Stimulated activated CD4-positive, alpha-beta T cell treated with anti-CD3 and anti-CD28 coated beads, Interleukin-1b, Interleukin-23, amount 100 ng/mL, for 4 hours (primary cell): ENCODE measurements at places on chromosomes 11 and 22.

DNA sequence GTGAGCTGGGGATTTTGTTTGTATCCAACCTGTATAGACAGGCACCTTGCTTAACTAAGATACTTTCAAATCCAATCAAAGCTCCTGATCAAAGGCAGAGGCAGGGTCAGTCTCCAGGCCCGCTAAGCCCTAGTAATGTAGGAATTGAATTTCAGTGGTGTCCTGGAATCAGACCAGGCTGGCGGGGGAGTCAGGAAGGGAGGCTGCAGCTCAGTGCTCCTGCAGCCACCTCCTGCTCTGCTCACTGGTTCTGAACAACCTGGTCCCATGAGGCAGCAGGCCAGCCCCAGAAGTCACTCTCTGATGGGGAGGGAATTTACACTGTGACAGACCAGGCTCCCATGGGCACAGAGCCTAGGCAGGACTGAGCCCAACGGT, 38.5 kb upstream of the GALNT18 start:
- DNase-seq: no peak

DNA sequence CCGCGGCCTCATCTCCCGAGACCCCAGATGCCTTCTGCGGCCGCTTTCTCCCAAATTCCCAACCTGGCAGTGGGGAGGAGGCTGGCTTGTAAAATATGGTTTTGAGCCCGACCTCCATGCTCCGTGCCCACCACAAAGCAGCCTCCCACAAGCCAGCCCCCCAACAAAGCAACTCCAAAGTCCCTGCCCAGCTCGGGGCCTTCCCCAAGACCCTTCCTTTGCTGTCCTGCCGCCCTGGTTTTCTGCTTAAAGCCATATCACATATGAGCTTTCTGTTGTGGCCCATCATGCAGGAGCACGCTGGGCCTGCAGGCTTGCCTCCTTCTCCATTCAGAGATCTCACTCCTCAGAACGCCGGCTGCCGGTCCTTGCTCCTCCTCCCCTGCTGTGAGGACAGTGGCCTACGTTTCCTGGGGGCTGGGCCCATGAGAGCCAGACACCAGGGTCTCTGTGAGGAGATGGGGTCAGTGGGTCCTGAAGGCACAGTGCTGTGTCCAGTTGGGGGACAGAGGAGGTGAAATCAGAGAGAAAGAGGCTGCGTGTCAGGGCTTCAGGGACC, 680.0 kb downstream of the BRD1 start:
- no peak for DNase-seq

GRCh38 chr11:129375751-129376657, at the start of gene BARX2:
Gene BARX2, plus strand, starts transcription at chr11:129375848. Its CDS starts 188 bp downstream, at chr11:129376036.
- no peak for DNase-seq

DNA sequence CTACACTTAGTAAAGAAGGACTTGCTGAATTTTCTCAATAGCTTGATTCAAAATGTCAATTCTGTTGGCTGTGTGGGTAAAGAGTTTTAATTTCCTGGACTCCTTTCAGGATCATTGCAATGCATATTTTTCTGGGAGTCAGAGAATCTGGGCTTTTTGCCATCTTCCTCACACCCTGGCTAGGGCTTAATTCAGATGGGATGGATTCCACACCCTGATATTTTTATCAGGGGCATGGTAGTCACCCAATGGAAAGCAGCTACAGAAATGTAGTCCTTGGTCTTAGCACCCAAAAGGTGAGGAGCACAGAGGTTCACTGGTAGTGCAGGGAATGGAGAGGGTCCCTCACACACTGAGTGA, 79.3 kb downstream of the SGSM3 start:
- no peak for DNase-seq

DNA sequence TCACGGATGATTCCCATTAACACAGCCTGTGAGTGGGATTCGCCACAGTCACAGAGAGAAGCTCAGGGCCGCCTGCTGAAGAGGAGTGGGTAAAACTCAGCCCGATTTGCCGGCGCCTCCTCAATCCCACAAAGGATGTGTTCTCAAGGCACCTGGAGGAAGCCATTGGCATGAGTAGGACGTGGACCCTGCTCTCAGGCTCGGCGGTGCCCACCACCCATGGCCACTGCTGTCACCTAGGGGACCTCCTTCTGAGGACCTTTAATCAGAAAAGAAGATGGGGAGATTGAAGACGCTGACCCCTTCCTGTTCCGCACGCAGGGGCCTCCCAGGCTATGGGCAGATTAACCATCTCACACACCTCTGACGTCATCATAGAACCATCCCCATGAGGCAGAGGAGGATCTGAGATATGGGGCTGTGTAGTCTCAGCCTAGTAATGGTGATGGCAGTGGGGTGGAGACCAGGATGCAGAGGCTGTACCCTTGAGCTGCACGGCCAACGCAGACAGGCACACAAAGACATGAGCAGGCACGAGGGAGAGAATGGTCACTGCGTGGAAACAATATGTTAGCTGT, 571.8 kb downstream of the BRD1 start:
- no peak for DNase-seq

- no peak for DNase-seq
These were observed 8.9 kb upstream of the UCP2 start for GRCh38 chr11:73991471-73992006.

DNA sequence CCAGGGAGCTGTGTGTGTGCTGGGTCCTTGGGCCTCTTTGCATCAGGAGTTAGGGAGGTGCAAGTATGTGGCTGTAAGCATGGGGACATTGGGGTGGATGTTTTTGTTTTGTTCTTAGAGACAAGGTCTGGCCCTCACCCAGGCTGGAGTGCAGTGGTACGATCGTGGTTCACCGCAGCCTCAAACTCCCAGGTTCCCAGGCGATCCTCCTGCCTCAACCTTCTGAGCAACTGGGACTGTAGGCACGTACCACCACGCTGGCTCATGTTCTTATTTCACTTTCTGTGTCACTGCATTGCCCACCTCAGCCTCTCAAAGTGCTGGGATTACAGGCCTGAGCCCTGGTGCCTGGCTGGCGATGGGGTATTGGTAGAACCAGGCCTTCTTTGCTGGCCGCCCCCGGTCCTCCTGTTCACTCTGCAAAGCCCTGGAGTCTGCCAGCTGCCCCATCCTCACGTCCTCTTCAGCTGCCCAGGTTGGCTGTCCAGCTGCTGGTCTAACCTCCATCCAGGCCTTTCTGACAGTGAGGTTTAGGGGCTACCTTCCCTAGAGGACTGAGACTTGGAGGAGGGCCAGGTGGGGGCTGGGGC, 851 bp upstream of the GRAMD4 start:
- no peak for DNase-seq

DNA sequence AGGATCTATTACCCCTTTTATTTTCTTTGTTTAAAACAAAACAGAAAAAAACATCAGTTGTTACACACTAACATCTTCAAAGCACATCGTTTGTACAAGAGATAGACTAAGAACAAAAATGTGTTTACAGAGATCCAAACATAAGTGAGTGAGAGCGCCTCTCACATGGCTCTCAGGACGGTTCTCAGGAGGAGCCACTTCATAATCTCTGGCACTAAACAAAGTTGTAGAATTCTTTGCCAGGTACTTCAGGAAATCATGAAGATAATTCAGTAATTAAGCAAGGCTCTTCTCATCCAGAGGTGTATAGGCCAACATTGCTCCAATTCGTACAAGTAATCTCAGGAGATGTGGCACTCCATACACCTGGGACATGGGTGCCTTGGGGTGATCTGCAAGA, 29.8 kb downstream of the PDE3B start:
- DNase-seq: no peak

- no peak for DNase-seq
These were observed 25.8 kb downstream of the ARVCF start for GRCh38 chr22:19990609-19991394.

DNA sequence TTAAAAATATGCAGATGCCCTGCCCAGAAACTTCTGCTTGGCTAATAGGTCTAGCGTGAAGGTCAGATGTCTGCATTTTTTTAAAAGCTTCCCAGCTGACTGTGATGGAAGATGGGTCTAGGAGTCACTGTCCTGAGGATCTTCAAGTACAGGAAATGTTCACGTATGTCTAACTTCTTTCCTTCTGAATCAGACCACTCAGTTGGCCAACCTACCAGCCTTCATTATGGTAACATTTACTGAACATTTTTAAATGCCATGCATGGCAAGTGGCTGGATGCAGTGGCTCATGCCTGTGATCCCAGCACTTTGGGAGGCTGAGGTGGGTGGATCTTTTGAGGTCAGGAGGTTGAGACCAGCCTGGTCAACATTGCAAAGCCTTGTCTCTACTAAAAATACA, 1.1 kb upstream of the PRG2 start:
- DNase-seq: no peak

DNA sequence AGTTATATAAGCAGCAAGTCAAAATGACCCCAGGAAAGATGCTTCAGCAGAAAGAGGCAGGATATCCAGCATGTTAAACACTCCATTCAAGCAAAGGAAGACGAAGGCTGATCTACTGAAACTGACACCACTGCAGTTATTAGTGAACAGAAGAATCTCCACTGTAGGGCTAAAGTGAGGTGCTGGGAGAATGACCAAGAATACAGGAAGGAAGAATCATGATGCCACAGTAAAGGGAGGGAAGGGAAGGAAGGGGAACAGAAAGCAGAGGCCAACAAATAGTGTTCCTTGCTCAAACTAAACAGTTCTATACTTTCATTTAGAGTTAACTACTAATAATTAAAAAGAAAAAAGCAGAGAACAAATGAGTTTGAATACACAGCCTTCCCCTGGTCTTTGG, 92.5 kb downstream of the SIK3 start:
- DNase-seq: no peak

DNA sequence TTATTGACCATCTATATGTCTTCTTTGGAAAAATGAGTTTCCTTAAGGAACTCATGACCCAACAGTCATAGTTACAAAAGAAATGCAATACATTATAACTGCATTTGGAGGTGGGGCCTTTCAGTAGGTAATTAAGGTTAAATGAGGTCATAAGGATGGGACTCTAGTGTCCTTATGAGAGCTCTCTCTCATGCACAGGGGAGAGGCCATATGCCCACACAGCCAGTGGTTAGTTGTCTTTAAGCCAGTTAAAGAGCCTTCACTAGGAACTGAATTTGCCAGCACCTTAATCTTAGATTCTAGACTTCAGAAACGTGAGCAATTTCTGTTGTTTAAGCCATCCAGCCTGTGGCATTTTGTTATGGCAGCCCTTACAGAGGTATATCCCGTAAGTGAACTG, 27.3 kb downstream of the INTS4 start:
- no peak for DNase-seq

DNA sequence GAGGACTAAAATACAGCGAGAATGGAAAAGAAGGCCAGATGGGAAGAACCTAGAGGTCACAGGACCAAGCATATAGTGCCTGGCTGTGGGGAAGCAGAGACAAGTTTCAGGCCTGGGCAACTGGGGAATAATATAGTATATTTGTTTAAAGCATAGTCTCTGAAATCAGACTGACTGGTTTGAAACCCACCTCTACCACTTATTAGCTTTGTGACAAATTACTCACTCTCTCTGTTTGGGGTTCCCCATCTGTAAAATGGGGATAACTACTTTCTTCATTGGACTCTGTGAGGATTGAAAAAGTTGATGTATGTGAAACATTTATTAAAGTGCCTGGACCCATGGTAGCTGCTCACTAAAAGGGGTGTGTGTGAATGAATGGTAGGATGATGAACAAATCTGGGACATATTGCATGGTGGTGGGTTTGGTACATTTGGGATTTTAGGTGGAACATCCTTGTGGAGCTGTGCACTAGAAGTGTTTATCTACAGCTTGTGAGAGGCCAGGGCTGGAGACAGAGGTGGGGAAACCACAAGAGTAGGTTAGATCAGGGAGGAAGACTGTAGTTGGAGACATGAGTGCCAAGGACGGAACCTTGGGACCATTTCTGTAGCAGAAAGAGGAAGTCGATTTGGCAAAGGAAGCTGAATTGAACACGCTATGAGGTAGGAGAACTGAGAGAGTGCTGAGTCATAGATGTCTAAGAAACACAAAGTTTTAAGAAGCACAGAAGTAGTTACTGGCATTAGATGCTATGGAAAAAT, 52.6 kb downstream of the SWAP70 start:
- DNase-seq: no peak

- DNase-seq: peak; percentile 77
These were observed 1.1 kb upstream of the EXT2 start for GRCh38 chr11:44094260-44094868.

DNA sequence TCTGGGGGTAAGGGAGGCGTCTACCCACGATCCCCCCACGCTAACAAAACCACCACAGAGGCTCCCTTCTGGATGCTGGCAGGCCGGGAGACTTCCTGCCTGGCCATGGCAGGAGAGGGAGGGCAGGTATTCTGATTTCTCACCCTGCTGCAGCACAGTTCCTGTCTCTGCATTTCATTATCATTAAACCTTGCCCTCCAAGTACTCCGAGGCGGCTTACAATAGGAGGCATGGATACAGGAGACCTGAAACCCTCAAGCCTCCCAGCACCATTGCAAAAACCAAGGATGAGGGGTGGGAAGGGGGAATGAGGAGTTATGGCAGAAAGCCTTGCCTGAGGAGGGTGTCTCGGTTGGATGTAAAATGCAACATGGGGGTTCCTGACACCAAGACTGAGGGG, 44.1 kb upstream of the MN1 start:
- DNase-seq: no peak

GRCh38 chr11:72519220-72519881, 85.0 kb upstream of the CLPB start:
- DNase-seq: no peak

GRCh38 chr22:43275545-43276317, 67.4 kb downstream of the SCUBE1 start:
- DNase-seq: no peak

DNA sequence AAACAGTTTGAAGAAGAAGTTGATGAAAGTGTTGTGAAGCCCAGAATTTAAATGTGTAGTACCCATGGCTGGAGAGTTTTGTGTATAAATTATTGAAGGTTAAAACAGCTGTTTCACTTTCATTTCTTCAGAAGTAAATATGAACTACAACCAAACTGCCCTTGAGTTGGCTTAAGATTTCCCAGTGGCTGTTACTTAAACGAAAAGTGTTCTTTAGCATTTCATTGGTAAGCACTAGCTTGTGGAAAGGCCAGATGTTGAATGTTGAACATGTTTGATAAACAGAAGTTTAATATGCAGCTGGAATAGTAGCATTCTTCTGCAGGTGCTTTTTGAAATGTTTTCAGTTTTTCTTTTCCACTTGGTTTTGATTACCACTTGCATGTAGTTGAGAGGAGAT, 83.2 kb upstream of the TNRC6B start:
- no peak for DNase-seq

DNA sequence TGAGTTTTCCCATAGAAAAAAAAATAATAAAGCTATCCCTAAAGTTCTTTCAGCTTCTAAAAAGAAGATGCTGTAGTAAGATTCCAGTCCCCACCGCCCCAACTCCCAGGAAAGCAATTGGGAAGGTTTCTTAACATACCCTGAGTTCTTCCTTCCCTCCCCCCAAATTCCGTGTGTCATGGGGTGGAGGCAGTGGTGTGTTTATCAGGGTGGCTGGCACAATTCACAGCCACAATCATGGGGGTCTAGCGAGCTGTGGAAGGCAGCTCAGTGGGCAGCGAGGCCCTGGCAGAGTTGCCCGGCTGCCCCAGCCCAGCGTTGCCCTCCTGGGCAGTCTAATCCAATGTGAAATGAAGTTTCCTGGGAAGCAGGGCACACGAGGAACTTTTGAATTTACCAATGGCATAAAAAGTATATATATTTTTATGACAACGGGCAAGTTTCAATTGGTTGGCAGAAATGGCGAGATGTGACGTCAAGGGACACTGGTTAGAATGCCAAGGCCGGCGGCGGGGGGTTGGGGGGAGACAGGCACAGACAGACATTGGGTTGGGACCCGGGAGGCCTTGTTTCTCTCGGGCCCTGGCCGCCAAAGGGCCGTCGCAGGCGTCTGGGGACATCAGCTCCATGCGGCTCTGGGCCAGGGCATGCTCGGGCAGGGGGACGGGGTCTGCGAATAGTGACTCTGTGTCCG, 80.7 kb upstream of the PPARA start:
- peak; percentile 30 for DNase-seq
